ENCODE measurements at places on chromosomes 4 and X. TPM values are rescaled to one million over a fixed set of nuclear protein-coding genes. Genes with fewer than 3 reads are reported as not detected.

IL2 gene
- 40.7 TPM for total RNA-seq

SPANXD gene
- not detected for total RNA-seq

RHOXF1 gene
- not detected for total RNA-seq

SPATA4 gene
- not detected for total RNA-seq

RAB39B gene
- 13.2 TPM for total RNA-seq

All from activated naive CD8-positive, alpha-beta T cell treated with anti-CD3 and anti-CD28 coated beads for 36 hours (primary cell).